ENCODE measurements at places on chromosomes 16 and 17.

- no peak for DNase-seq
Observed at GRCh38 chr16:4017807-4018206, 98.4 kb downstream of the ADCY9 start.

DNA sequence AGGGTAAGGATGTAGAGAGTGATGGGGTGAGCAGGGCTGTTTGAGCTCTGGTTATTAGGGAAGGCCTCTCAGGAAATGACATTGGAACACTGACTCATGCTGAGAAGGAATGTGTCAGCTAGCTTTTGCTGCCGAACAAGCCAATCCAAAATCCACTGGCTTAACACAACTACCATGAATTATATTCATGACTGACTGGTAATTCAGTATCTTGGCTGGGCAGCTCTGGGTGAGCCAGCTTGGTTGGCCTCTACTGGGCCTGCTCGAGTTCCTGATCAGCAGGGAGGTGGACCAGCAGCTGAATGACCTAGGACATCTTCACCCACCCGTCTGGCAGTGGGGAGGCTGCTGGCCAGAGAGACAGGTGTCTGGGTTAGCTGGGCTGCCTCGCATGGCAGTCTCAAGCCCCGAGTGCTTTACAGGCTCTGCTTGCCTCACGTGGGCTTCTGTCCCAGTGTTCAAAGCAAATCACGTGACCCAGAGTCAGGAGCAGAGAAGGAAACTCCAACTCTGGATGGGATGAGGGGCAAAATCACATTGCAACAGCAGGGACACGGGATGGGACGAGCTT lies 209.4 kb downstream of the KATNIP start:
- no peak for DNase-seq

DNA sequence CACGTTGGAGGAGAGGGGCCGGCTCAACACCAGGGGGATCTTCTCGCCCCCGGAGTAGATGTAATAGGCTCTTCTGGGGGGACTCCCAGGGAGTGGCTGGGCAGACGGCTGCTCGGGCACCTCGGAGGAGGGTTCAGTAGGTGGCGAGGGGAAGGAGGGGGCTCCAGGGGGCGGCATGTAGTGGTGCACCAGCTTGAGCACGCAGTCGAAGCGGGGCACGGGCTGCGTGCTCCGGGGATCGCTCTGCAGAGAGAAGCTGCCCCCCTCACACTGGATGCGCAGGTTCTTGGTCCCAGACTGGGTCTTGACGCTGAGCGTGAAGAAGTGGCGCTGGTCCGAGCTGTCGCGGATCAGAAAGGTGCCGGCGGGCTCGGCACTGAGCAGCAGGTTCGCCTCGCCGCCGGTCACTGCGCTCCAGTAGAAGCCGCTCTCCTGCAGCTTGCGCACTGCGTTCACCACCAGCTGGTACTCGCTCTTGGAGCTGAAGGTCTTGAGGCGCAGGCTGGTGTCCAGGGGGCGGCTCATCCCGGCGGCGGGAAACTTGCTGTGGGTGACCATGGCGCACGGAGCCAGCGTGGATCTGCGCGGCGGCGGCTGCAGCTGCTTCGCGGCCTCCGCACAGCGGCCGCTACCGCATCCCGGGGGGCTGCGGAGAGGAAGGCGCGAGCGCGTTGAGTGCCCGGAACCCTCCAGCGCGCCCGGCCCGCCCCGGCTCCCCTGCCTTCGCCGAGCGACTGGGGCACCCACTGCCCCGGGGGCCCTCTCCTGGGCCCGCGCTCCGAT lies 1.1 kb downstream of the SOCS3 start:
- DNase-seq: no peak

GRCh38 chr16:66172463-66172862 lies 194.0 kb upstream of the CDH5 start:
- no peak for DNase-seq

DNA sequence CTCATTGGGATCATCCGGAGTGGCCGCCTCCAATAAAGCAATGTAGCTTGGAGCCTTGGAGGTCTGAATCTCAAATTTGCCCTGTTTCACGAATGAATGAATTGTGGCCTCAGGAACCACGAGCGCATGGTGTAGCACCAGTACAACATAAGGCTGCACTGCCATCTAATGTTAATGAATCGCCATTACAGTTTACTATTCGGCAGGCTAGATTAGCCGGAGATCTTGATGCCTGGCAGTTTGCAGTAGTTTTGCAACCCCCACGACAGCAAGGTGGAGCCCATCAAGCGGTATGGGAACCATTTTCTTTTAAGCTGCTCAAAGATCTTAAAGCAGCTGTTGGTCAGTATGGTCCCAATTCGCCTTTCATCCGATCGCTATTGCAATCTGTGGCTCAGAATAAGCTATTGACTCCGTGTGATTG lies 18.8 kb downstream of the ALOX15B start:
- DNase-seq: no peak

GRCh38 chr16:35134471-35134870 lies 1675.1 kb downstream of the TP53TG3F start:
- no peak for DNase-seq

DNA sequence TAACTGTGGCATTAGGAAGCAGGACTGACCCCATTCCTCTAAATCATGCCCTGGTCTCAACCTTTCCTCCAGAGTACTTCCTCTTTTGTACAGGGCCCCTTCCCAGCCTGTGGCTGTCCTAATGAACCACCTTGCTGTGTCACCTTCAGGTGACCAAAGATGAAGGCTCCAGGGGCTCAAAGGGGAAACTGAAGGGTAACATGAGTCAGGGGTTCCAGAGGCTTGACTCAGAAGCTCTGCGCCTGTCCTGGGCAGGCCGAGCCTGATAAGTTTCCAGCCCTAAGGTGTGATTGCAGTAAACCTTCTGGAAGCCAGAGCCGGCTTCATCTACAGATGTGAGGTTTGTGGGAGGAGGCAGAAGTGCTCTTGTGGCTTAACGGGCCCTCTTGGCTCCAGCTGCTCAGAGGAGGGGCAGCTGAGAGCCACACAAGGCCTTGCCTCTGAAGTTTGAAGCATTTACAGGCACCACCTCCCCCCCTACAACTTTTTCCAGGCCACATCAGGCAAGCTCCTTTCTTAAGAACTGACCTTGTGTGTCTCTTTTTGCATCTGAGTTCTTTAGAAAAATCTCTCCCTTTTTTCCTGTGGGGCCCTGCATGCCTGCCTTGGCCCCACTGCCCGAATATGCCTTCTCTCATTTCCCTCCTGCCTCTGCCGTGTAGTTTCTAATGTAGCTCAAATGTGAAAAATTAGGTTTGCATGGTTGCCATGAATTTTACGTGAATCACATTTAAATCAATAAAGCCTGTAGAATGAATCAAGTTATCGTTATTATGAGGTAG lies 149.9 kb downstream of the CLEC16A start:
- DNase-seq: no peak

DNA sequence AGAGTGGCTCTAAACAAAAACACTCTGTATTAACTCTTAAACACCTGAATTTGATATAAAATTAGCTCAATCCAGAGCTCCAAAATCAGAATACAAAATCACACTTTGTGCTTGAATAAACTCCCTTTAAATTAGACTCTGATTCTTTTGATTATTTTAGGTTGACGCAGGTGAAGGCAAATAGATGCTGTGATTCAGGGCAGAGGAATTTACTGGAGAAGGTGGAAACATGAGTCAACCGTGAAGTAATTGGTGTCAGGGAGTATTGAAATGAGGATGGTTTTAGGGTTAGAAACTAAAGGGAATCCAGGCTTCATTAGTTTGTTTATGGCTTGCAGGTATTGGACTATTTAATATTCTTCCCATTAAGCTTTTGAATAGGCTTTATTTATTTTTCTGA lies 37.1 kb upstream of the TEKT1 start:
- no peak for DNase-seq

GRCh38 chr16:13542284-13542683 lies 377.7 kb upstream of the ERCC4 start:
- DNase-seq: no peak

DNA sequence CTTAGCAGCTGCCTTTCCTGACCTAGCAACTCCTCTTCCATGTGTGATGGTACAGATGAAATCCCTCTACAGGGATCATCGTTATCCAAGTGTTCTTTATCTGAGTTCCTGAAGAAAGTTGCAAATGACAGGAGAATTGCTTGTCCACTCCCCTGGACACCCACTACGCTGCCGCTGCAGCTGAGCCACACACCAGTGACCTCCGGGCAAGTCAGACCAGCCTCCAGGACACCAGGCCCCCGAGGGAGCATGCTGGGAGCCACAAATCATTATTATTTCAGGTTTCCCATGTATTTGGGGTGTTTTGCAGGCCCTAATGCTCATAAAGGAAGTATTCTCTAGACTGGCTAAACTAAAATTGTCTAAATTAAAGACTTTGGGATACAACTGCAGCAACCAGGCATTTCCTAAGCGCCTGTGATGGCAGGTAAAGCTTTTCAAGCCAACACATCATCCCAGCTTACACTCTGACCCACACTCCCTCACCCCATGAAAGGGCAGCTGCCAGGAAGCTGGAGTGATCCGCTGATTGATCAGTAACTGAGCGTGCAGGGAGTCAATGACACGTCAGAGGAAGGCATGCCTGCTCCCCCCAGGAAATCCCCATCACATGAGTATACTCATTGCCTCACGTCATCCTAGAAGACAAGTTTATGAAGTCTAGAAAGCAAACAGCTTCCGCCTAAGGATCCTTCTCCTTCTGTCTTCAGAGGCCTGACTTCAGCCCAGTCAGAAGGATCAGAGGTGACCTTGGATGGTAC lies 14.4 kb downstream of the FA2H start:
- no peak for DNase-seq

All from stimulated activated CD4-positive, alpha-beta T cell treated with anti-CD3 and anti-CD28 coated beads, TNF-alpha, amount 100 ng/mL, for 1 hour (primary cell).